ENCODE measurements at places on chromosomes 1 and 21. TPM values are rescaled to one million over a fixed set of nuclear protein-coding genes. Genes with fewer than 3 reads are reported as not detected.

- H3K27me3 ChIP-seq = no peaks in the 10 kb centered on the region
- no peak for DNase-seq
- no peaks in the 10 kb centered on the region for H3K4me1 ChIP-seq
- no peak overlapping the region for H3K4me3 ChIP-seq
- H3K36me3 ChIP-seq = peaks cover 5% of the 10 kb centered on the region
These were observed 32.5 kb downstream of the NPHP4 start for GRCh38 chr1:5959667-5960230.

DNA sequence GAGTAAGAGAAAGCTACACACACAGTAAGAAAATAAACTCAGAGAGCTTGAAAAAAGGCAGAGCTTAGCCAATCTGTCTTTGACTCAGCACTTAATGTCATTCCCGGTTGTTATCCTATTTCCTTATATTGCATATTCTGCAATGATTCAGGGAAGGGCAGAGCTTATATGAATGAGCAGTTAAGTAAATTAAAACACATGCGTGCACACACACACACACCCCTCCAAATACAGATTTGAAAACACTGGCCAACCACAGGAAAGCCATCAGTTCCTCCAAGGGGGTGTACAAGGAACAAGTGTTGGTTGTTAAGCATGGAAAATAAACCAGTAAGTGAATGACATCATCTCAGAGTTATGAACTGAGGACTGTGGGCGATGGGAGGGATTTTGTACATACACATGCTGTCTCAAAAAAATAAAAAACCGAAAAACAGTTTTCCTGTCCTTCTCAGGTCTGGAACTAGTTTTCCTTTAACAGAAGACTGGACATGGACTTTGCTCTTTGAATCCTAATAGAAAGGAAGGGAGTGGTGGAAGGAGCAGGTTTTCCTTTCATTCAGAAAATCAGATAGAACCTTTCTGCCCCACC lies 1.0 kb downstream of the IQGAP3 start:
- no peak for DNase-seq
- H3K36me3 ChIP-seq = no peaks in the 10 kb centered on the region
- H3K4me3 ChIP-seq = no peak overlapping the region
- H3K4me1 ChIP-seq = no peaks in the 10 kb centered on the region

DNA sequence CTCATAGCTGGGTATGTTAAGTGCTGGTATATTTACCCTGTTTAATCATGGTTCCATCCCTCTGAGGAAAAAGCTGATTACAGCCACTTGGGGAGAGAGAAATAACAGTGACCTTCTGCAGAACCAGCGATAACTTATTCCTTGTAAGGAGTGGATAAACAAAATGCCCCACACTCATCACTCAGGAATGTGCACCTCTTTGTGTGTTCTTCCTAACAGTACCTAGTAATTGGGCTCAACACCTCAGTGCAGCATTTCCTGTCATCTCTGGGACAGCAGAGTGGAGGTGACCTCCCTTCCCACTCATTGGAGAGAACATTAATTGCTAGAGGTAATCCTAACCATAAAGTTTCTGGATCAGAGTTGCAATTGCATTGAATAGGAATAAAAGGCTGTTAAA lies 112.5 kb upstream of the F3 start:
- DNase-seq = no peak
- no peaks in the 10 kb centered on the region for H3K36me3 ChIP-seq
- no peaks in the 10 kb centered on the region for H3K27me3 ChIP-seq
- H3K4me1 ChIP-seq = peaks cover 29% of the 10 kb centered on the region
- H3K4me3 ChIP-seq = no peak overlapping the region

- H3K4me1 ChIP-seq = no peaks in the 10 kb centered on the region
- no peak overlapping the region for H3K27ac ChIP-seq
- H3K36me3 ChIP-seq = no peaks in the 10 kb centered on the region
These were observed 453.7 kb downstream of the TTLL7 start for GRCh38 chr1:83545066-83545862.

- no peak overlapping the region for H3K27ac ChIP-seq
- H3K27me3 ChIP-seq = no peaks in the 10 kb centered on the region
- H3K4me1 ChIP-seq = no peaks in the 10 kb centered on the region
- DNase-seq = no peak
- H3K4me3 ChIP-seq = no peak overlapping the region
These were observed 13.3 kb upstream of the TTF2 start for GRCh38 chr1:117046781-117047180.

The FMO2 gene
- total RNA-seq = 375 TPM

DNA sequence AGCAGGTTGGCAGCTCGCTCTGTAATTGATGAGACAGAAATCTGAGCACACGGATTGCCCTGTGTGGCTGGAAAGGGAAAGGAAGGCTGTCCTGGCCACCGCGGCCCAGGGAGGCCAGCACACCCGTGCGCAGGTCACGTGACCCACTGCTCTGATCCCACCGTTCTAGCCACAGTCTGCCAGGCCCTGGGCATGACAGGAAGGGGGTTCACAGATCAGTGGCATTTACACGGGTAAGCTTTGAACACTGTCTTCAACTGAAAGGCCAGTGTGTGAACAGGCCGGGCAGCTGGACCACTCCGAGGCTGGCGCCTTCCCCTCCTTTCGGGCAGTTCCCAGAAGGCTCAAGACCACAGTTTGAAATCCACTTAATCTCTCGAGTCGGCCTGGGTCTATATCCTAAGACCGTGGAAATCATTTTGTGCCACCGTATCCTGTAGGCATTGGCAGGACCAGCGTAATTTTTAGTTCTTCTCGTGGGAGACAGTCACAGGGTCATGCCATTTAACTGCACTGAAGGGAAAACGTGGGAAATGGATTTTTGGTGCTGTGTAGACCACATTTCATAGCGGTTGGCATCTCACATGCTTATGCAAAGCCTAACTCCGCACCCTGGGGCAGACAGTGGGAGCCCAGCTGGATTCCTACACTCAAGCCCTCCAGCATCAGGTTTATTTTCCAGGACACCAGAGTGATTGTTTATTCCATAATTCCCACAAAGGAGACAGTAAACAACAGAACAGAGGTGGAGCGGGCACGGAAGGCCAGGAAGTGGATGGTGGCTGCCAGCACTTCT lies 3.1 kb upstream of the ADARB1 start:
- no peak overlapping the region for H3K27ac ChIP-seq
- DNase-seq = no peak
- no peaks in the 10 kb centered on the region for H3K36me3 ChIP-seq
- H3K27me3 ChIP-seq = no peaks in the 10 kb centered on the region
- no peak overlapping the region for H3K4me3 ChIP-seq
- H3K4me1 ChIP-seq = no peaks in the 10 kb centered on the region

The STRIP1 gene
- 38.4 TPM for total RNA-seq

The KIAA0040 gene
- total RNA-seq = 93.1 TPM

The RIPK4 gene
- 6.3 TPM for total RNA-seq

The GJB5 gene
- total RNA-seq = not detected

All from thoracic aorta (tissue), 2 donors.